ENCODE measurements at places on chromosomes 1 and 21. TPM values are rescaled to one million over a fixed set of nuclear protein-coding genes. Genes with fewer than 3 reads are reported as not detected.

DNA sequence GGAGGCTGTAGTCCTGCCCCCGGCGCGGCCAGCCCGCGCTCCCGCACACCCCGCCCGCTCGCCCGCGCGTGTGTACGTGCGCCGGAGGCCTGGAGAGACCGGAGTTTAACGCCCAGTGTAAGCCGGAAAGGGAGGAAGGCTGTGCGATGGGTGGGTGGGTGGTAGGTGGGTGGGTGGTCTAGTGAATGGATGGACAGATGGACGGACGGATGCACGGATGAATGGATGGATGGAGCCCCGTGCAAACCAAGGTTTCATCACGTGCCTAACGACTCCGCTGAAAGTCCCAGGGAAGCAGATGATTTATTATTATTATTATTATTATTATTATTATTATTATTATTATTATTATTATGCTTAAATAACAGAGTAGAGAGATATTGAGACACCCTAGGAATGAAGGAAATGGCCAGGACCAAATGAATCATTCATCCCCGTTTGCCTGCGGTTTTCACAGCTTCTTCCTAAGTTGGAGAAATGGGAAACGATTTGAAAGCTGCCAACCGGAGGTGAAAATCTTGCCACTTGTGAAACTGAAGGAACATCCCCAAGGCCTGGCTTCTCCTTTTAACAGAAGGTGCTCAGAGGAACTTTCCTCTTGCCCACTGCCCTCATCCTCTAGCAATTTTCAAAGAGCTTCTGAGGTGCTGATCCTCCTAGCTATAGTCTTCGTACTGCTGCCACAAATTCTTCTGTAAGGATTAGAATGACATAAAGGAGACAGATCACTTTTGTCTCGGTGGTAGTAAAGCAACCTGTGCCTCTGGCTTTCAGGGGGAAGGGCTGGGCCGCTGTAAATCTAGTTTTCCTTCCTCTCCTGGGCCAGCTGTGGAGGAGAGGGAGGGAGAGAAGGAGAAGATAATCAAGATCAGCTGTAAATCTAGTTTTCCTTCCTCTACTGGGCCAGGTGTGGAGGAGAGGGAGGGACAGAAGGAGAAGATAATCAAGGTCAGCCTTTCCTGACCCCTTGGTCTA is 648 bp upstream of the RGS7 start:
- H3K27ac ChIP-seq: no peak overlapping the region
- peak overlapping the region; percentile 68 for H3K4me3 ChIP-seq
- H3K27me3 ChIP-seq: peaks cover 74% of the 10 kb centered on the region
- no peak for DNase-seq

DNA sequence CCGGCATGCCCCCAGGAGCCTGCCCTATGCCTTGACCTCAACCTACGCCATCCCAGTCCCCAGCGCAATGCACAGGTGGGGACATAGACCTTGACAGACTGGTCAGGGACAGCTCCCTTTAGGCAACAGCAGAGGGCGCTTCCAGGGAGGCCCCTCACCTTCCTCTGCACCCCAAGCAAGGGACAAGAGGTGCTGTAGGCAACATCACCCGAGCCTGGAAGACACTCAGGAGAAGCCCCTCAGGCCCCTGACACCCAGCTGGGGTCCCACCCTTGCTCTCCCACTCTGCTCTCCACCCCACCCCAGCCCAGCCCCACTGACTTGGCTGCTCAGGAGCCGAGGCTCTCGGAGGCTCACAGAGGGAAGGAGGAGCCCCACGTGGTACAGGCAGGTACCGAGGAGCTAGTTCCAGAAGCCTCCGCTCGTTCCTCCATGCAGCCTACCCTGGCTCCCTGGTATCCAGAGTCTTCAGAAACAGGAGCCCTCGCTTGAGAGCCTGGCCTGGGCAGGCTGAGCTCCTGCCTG is 2.4 kb upstream of the WNT3A start:
- peak overlapping the region; percentile 41 for H3K4me3 ChIP-seq
- no peak overlapping the region for H3K27ac ChIP-seq
- H3K36me3 ChIP-seq: no peaks in the 10 kb centered on the region
- peaks cover 89% of the 10 kb centered on the region for H3K27me3 ChIP-seq

GRCh38 chr21:44024887-44025353 is 12.8 kb downstream of the TRAPPC10 start:
- no peak for DNase-seq
- H3K4me3 ChIP-seq: no peak overlapping the region
- no peaks in the 10 kb centered on the region for H3K27me3 ChIP-seq
- peak overlapping the region; percentile 85 for H3K27ac ChIP-seq
- peaks cover 16% of the 10 kb centered on the region for H3K4me1 ChIP-seq

DNA sequence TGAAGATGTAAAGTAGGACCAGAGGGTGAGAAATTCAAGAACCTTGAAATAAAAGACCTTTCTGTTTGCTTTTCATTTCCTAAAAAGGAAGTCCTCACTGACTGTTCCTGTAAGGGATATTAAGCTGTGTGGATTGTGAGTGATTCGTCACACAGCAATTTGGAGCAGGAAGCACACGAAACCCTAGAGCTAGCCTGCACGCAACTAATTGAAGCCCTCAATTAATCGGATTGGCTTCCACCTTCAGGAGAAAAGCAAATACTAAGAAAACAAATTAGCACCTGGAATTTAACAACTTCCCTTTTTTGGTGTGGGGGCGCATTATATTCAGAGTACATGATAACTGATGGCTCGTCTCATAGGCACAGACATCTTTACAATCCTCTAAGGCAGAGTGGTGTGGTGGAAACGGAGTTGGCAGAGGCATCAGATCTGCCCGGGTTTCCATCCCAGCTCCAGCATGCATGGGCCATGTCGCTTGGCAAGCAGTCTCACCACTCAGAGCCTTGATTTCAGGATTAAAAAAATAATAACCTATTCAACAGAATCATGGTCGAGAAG is 95.2 kb downstream of the KCNJ15 start:
- H3K4me1 ChIP-seq: peaks cover 30% of the 10 kb centered on the region
- DNase-seq: no peak
- no peak overlapping the region for H3K27ac ChIP-seq
- H3K36me3 ChIP-seq: no peaks in the 10 kb centered on the region
- peaks cover 22% of the 10 kb centered on the region for H3K27me3 ChIP-seq

GRCh38 chr1:86052948-86053698 is 103.4 kb downstream of the COL24A1 start:
- no peaks in the 10 kb centered on the region for H3K36me3 ChIP-seq
- H3K27me3 ChIP-seq: peaks cover 12% of the 10 kb centered on the region
- no peak overlapping the region for H3K4me3 ChIP-seq

DNA sequence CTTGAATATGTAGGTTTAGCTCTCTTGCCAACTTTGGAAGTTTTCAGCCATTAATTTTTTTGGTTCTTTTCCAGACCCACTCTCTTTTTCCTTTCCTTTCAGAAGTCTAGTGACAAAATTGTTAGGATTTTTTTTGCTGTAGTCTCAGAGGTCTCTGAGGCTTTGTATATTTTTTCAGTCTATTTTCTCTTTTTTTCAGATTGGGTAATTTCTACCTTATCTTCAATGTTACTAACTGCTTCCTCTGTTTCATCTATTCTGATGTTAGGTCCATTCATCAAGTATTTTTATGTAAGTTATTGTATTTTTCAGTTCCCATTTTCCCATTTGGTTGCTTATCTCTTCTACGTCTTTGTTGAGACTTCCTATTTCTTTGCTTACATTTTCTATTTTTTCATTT is 15.7 kb downstream of the RGS2 start:
- H3K4me1 ChIP-seq: peaks cover 33% of the 10 kb centered on the region
- H3K36me3 ChIP-seq: no peaks in the 10 kb centered on the region
- H3K27ac ChIP-seq: peak overlapping the region; percentile 11
- no peak overlapping the region for H3K4me3 ChIP-seq

The SYPL2 gene
- total RNA-seq: 0.14 TPM
